IPS DF 6.9 (cell line): ENCODE measurements at places on chromosomes 5 and 9.

DNA sequence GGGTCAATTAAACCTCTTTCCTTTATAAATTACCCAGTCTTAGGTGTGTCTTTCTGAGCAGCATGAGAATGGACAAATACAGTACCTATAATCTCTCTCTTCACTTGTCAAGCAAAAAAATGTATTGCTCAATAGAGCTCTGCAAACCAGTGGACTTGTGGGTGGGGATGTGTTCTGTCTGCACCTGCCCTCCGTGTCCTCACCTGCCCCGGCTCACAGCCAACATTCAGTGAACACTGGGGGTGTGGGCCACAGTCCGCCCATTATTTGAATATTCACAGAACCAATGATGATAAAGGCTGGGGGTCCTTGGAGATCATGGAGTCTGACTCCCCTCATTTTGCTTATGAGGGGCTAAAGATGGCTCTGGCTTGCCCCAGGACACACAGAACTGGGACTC is 36.9 kb upstream of the MED27 start:
- no peak for DNase-seq

DNA sequence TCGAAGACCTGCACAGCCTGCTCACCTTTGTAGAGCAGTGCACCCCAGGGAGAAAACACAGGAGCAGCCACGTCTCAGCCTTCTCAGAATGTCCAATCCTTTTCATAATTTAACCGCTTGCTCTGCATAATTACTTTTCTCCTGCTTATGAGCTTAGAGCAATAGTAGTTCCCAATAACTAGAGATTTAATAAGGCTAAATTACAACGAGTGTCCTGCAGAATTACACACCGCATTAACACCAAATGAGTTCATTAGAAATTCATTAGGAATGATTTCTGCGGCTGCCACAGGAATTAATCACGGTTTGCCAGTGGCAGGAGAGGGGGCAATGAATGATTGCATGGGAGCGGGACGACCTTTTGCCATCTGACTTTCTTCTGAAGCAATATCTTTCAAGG is 18.7 kb upstream of the FABP6 start:
- DNase-seq, result no peak

DNA sequence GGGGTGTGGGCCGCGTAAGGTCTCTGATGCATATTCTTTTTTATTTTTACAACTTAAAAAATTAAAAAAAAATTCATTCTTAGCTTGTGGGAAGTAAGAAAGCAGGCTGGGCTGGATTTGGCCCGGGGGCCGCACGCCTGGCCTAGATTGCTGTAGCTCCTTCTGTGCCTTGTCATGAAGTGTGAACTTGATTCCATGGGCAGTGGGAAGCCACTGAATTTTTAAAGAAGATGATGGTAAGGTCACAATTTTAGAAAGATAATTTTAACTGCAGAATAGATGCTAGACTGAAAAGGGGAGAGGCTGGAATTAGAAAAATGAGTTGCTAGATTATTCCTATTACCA is 56.1 kb downstream of the EHMT1 start:
- no peak for DNase-seq

GRCh38 chr5:5483350-5483749 is 60.9 kb downstream of the ICE1 start:
- no peak for DNase-seq

DNA sequence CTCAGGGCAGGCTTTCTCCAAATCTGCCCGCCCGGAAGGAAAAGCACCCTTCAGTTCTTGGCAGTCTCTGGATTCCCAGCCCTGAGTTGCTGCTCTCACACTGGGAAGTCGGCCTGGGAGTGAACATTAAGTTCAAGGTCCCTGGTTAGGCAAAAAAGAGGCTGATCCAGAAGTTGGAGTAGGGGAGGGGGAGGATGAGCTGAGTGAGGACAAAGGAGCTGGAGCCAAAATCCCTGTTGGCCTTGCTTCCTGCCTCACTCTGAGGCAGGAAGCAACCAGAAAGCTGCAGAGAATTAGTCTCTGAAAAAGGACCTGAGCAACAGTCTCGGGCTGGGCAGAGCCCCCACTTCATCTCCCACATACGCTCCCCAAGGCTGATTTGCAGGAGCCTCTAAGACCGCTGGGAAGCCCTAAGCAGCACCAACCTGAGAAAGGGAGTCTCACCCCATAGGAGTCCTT is 15.0 kb upstream of the RPS14 start:
- DNase-seq, result no peak
